ENCODE measurements at places on chromosomes 16 and 17. TPM values are rescaled to one million over a fixed set of nuclear protein-coding genes. Genes with fewer than 3 reads are reported as not detected.

DNA sequence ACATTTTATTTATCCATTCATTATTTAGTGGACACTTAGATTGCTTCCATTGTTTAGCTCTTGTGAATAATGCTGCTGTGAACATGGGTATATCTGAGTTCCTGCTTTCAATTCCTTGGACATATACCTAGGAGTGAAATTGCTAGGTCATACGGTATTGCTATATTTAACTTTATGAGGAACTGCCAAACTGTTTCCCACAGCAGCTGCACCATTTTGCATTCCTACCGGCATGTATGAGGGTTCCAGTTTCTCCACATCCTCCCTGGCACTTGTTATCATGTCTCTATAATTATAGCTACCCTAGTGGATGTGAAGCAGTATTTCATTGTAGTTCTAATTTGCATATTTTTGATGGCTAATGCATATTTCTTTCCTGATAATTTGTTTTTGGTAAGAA, 23.7 kb upstream of the DRG2 start:
- DNase-seq, result no peak

DNA sequence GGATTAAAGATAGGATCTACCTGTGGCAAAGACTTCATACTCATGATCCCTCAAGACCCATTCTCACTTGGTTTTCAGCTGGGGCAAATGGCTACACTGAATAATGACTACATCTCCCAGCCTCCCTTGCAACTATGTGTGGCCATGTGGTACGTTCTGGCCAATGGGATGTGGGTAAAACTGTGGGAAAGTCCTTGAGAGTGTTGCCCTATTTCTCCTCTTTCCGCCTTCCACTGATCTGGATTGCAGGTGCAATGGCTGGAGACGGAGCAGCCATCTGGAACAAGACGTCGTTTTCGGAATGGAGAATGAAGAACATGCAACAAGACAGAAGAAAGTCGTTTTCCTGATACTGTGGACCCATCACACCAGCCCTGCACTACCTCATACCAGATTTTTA, 48.5 kb downstream of the HAPSTR1 start:
- DNase-seq, result peak; percentile 29

- no peak for DNase-seq
Observed at GRCh38 chr16:86533767-86534351, 21.2 kb downstream of the MTHFSD start.

RHBDL3 gene
- 0.10 TPM for total RNA-seq

- DNase-seq, result no peak
Observed at GRCh38 chr16:87778476-87778829, 12.7 kb upstream of the KLHDC4 start.

GRCh38 chr17:58506354-58507080, 7.9 kb downstream of the MTMR4 start:
- no peak for DNase-seq

HSDL1 gene
- 25.5 TPM for total RNA-seq

GRCh38 chr16:84505249-84506187, 1.1 kb upstream of the MEAK7 start:
- DNase-seq, result peak; percentile 84

CA5A gene
- total RNA-seq, result not detected

CDK10 gene
- 63.0 TPM for total RNA-seq

DNA sequence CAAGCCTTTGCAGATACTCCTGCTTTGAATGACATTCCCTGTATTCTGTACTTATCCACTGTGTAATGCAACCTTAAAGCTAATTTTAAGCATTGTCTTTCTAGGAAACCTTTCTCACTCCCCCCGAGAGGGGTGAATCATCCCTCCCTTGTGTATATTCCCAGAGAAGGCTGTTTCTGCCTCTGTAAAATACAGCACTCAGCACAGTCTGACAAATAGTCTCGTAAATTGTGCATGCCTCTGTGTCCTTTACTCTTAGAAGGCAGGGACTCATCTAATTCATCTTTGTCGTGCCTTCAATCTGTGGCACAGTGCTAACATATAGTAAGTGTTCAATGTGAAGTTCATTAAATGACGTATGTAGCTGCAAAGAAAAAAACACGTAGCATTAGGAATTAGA, 200.7 kb downstream of the CA10 start:
- DNase-seq, result no peak

GRCh38 chr16:73543970-73544599, 496.2 kb upstream of the ZFHX3 start:
- no peak for DNase-seq

CALB2 gene
- total RNA-seq, result 0.85 TPM

- peak; percentile 87 for DNase-seq
Observed at GRCh38 chr16:1818204-1818872, 8.3 kb downstream of the HAGH start.

GRCh38 chr17:31067691-31068184, 27.0 kb upstream of the NF1 start:
- DNase-seq, result no peak

NDRG4 gene
- total RNA-seq, result 8.7 TPM

MYO15B gene
- 15.9 TPM for total RNA-seq

DNA sequence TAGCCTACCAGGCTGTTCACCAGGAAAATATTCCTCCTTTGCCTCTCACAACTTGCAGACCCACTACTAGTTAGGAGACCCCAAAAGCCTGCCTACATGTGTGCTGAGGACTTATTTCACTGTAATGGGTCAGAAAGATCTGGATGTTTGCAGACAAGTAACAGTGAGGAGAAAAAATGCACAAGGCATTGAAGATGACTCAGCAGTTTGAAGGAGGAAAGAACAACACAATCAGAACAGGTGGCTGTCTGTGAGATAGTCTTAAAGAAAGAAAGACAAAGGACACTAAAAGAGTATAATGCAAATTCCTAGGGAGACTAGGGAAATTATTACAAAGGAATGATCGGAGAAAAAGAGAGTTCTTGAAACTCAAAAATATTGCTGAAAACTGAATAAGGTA, 69.0 kb downstream of the ANKFN1 start:
- no peak for DNase-seq

- no peak for DNase-seq
Observed at GRCh38 chr16:3580686-3581085, 3.5 kb upstream of the NLRC3 start.

DNA sequence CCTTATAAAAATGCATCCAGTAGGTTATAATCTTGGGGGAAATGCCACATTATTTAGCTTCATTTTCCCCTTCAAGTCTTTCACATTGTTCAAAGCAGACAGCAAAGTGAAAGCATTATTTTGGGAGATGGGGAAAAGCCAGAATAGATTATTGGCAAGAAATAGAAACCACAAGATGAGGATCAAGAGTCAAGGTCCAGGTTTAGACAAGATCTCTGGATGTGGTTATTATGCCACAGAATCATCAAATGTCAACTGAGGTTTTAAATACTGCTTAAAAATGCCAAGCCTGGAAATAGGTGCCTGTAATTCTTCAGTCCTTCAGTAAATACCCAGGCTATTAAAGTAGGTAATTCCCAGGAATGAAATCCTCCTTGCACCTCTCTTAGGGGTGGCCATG, 65.1 kb upstream of the ALOX12 start:
- no peak for DNase-seq

DNA sequence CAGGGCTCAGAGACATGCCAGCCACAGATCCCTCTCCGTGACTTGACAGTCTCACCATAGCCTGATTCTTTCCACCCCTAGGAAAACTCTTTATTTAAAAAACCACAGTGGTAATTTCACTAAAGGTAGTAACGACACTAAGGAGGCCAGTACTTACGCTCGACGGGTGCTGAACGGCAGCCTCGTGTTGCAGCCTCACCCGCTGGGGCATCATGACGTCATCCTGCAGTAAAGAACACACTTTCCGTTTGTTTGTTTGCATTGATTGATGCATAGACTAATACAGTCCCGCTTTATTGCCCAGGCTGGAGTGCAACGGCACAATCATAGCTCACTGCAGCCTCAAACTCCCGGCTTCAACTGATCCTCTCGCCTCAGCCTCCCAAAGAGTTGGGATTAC, 65.1 kb upstream of the METRNL start:
- DNase-seq, result no peak

OR1A1 gene
- not detected for total RNA-seq

- DNase-seq, result no peak
Observed at GRCh38 chr17:73838815-73839214, 194.6 kb upstream of the SDK2 start.

GPRC5B gene
- total RNA-seq, result 2.1 TPM

CPHXL2 gene
- total RNA-seq, result not detected

DNA sequence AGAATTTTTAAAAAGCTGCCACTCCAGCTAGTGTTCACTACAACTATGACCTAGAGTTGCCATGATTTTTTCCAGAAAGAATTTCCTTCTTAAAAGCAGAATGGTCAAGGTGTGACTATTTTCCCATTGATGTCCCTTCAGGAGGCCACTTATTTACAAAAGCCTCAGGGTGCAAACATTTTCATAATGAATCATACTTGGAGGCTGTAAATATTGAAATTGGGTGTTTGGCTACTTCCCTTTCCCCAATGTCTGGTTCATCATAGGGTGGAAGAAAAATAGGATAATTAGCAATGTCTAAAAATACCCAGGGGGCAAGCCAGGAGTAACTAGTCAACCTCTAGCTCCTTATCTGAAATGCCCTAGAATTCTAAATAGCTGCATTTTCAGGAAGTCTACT, 18.8 kb downstream of the AXIN2 start:
- no peak for DNase-seq

TPPP3 gene
- total RNA-seq, result 2.7 TPM

DNA sequence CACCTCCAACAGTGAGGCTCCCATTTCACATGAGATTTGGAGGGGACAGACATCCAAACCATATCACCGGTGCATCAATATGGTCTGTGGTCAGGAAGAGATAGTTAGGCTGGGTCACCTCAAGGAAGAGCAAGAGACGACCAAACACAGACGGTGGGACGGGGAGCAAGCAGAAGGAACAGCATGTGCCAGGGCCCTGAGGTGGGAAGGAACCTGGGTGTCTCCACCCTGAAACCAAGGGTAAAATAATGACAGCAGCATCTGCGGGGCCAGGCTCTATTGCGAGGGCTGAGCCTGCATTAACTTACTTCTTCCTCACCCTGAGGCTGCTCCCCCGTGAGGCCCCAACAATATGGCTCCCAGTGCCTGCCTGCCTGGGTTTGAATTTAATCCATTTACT, 8.9 kb upstream of the PRSS21 start:
- DNase-seq, result peak; percentile 48

DNA sequence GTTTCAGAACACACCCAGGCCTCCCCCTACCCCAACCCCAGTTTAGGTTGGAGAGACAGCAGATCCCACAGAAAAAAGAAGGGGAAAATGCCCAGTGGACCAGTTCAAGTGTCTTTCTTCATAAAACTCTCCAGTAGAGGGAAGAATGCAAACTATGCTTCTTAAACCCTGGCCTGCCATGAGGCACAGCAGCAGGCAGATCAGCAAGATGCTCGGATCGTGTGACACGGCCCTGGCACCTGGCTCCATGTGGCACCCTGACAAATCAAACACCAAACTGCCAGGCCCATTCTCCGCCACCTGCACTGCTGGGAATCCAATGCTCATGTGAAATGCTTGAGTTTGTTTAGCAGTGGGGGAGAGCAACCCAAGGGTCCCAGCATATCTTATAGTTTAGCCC, 166.8 kb downstream of the SOX9 start:
- no peak for DNase-seq
